Nephron progenitor cell (in vitro differentiated cells): ENCODE measurements at places on chromosomes 12 and 14.
A peak's percentile ranks its signal among the peaks of the same experiment; 100 is the strongest.

DNA sequence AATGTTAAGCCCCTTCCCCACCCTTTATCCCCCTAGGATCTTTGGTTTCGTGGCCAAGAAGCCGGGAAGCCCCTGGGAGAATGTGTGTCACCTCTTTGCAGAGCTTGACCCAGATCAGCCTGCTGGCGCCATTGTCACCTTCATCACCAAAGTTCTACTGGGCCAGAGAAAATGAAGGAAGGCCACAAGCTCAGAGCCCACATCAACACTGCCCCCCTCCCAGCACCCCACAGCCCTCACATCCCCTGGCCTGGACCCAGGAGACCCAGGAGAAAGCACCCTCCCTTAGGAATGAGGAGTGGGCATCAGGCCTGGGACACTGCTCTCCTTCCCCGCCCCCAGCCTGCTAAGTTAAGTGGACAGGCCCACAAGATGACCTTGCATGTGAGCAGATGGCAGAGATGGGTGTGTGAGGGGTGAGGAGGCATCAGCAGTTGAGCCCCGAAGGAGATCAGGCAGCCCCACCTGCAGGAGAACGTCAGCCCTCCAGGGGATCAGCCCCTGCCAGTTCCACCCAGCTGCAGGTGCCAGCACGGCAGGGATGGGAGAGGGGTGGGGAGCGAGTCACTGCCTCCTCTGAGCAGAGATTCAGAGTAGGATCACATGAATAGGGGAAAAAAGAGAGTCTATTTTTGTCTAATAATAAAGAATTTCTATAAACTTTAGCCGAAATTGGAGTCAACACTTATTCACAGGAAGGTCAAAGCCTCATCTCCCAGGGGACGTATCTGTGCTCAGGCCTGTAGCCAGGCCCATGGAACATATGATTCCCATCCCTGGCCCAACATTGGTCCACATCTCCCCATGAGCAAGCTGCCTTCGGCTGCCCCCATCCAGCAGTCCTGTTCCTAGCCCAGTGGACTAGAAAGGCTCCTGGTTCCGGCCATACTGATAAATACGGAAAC is 14.1 kb downstream of the TNS2 start:
- no peaks in the 10 kb centered on the region for H3K27me3 ChIP-seq
- H3K27ac ChIP-seq, result no peak overlapping the region
- H3K4me3 ChIP-seq, result no peak overlapping the region
- DNase-seq, result no peak

DNA sequence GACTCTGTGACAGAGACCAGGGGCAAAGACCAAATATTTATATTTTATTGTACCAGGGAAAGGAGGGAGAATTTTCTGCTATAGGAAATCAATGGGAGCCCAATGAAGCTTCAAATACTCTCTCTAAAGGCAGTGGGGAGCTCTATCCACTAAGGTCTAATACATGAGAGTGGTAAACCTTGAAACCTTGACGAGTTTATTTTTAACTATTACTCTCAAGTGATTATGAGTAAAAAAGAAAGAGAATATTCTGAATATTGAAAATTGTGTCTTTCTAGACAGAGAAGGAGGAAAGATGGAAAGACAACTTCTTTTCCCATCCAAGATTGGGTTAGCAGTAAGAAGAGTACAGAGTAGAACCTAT is 1722.1 kb upstream of the SEL1L start:
- no peak for DNase-seq
- no peak overlapping the region for H3K27ac ChIP-seq
- H3K4me1 ChIP-seq, result no peaks in the 10 kb centered on the region
- H3K27me3 ChIP-seq, result no peaks in the 10 kb centered on the region
- no peak overlapping the region for H3K4me3 ChIP-seq

- H3K36me3 ChIP-seq, result no peaks in the 10 kb centered on the region
- peak; percentile 4 for DNase-seq
- H3K27ac ChIP-seq, result no peak overlapping the region
Observed at GRCh38 chr12:99911081-99911480, 73.7 kb downstream of the ANKS1B start.

GRCh38 chr12:115268451-115268850 is 584.5 kb upstream of the TBX3 start:
- no peak overlapping the region for H3K4me3 ChIP-seq
- H3K27me3 ChIP-seq, result peaks cover 25% of the 10 kb centered on the region
- no peak overlapping the region for H3K27ac ChIP-seq
- no peaks in the 10 kb centered on the region for H3K36me3 ChIP-seq

GRCh38 chr12:76864791-76865400 is 13.9 kb downstream of the CSRP2 start:
- H3K4me1 ChIP-seq, result peaks cover 79% of the 10 kb centered on the region
- peaks cover 69% of the 10 kb centered on the region for H3K36me3 ChIP-seq
- H3K27ac ChIP-seq, result no peak overlapping the region

- peaks cover 39% of the 10 kb centered on the region for H3K4me1 ChIP-seq
- no peaks in the 10 kb centered on the region for H3K36me3 ChIP-seq
- DNase-seq, result no peak
- H3K4me3 ChIP-seq, result peak overlapping the region; percentile 90
Observed at GRCh38 chr12:79935624-79936345, 888 bp upstream of the PPP1R12A start.

DNA sequence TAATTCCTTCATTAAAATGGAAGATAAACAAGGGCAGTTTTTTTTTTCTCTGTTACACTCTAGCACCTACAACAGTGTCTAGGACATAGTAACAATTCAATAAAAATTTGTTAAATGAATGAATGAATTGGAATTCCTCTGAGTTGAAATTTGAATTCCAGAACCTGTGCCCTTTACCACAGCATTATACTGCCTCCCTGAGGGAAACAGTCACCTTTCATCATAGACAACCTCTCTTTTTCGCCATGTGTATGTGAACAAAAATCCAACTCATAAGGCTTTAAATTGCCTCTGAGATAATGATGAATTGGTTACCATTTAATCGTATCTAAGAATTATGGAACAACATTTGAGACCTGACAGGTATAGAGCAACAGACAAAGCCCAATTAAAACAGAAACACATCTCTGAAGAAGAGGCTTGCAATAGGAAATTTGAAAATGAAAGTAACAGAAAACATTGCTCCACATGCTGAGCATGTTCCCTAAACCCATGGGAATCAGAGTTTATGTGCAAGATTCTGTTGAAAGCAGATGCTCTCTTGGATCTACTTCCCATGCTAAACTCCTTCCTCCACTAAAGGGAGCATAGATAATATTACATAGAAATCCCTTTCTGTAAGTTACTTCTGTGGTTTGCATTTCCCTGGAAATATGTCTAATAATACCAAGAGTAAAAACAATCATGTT is 657.8 kb downstream of the GALC start:
- no peak overlapping the region for H3K4me3 ChIP-seq
- no peaks in the 10 kb centered on the region for H3K4me1 ChIP-seq
- H3K27me3 ChIP-seq, result peaks cover 3% of the 10 kb centered on the region
- DNase-seq, result no peak
- H3K27ac ChIP-seq, result no peak overlapping the region
- H3K36me3 ChIP-seq, result no peaks in the 10 kb centered on the region

DNA sequence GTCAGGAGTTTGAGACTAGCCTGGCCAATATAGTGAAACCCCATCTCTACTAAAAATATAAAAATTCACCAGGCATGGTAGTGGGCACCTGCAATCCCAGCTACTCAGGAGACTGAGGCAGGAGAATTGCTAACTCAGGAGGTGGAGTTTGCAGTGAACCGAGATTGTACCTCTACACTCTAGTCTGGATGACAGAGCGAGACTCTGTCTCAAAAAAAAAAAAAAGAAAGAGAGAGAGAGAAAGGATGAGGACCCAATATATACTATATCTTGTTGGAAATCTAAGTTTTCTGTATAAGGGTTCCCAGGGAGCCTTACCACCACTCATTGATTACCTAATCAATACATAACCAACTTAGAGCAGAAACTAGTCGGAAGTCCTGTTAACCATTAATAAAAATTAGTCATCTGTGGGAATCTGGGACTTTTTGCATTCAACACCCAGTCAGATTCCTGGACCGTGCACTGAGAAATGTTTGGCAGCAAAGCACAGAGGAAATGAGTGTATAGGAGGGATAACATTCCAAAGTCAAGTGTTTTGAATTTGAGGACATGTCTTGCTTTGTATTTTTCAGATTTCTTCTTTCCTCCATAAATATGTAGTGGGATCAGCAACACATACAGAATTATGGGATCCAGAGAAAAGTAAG is 44.8 kb upstream of the NR2C1 start:
- no peak for DNase-seq
- peaks cover 2% of the 10 kb centered on the region for H3K27me3 ChIP-seq
- H3K4me3 ChIP-seq, result no peak overlapping the region
- no peak overlapping the region for H3K27ac ChIP-seq
- H3K36me3 ChIP-seq, result peaks cover 11% of the 10 kb centered on the region
- no peaks in the 10 kb centered on the region for H3K4me1 ChIP-seq

DNA sequence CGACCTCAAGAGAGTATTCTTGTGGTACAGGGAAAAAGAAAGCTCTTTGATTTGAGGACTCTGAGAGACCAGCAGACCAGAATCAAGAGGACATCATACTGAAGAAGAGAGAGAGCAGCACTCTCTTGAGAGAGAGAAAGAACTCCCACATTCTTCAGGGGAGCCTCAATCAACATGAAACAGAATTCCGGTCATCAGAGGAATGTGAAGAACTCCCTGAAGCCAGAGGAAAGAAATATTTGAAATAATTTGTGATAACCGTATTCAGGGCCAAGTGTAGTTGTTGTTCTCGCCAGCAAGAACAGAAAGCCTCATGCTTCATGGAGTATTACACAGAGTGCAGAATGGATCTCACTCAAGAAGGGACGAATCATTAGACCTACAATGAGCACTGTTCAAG is 363.8 kb upstream of the TMEM132C start:
- peaks cover 11% of the 10 kb centered on the region for H3K27me3 ChIP-seq
- no peak for DNase-seq
- H3K36me3 ChIP-seq, result no peaks in the 10 kb centered on the region
- H3K4me1 ChIP-seq, result peaks cover 6% of the 10 kb centered on the region

DNA sequence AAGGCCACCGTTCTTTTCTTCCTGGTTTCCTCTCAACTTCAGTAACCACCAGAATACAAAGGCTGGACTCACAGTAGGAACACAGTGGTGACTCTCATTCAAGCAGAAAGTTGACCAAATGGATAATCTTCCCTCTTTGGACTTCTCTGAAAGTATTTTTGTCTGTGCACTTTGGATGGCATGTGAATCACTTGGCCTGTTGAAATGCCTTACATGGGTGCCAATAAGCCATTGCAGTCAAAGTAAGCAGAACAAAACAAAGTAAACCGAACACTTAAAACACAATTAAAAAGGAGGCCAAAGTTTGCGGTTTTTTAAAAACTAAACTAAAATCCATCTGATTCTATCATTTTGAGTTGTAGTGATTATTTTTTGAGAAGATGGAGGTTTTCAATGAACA is 370.1 kb upstream of the DDHD1 start:
- DNase-seq, result no peak
- H3K4me3 ChIP-seq, result no peak overlapping the region
- H3K27ac ChIP-seq, result no peak overlapping the region
- no peaks in the 10 kb centered on the region for H3K27me3 ChIP-seq

GRCh38 chr14:69667938-69668335 is 56.5 kb downstream of the SUSD6 start:
- no peak for DNase-seq
- H3K36me3 ChIP-seq, result peaks cover 7% of the 10 kb centered on the region
- H3K27me3 ChIP-seq, result no peaks in the 10 kb centered on the region
- H3K4me3 ChIP-seq, result no peak overlapping the region

DNA sequence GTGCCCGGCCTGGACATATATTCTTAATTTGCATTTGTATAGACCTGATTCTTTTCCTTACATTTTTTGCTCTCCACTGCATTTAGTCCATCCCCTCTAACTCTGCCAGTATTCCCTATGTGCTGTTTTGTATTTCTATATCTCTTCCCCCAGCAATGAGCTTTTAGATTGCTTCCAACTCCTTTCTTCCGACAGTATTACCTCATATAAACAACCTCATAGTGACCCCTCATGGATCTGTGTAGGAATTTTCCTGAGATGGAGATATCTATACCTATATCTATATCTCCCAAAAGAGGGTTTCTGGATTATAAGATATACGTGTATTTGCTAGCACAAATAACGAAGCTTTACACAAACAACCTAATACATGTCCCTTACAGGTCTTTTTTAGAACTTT is 161.9 kb downstream of the CRADD start:
- peaks cover 3% of the 10 kb centered on the region for H3K27me3 ChIP-seq
- peaks cover 8% of the 10 kb centered on the region for H3K36me3 ChIP-seq
- DNase-seq, result no peak
- no peak overlapping the region for H3K4me3 ChIP-seq
- H3K4me1 ChIP-seq, result peaks cover 67% of the 10 kb centered on the region

DNA sequence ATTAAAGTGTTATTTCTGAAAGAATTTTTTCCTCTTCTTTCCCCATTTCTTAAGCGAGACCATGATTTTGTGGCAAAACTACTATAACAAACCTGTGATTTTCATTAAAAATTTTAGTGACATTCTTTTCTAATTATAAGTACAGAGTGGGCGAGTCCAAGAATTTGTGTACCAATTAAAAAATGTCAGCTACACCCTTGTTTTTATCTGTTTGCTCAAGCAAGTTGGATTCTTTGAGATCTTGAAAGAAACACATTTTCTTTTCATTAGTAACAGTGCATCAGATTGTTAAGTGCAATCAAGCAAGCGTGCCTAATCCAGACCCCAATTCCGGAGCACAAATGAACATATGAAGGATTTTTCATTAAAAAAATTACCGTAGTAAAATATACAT is 338.8 kb upstream of the DDHD1 start:
- H3K4me3 ChIP-seq, result no peak overlapping the region
- H3K27me3 ChIP-seq, result no peaks in the 10 kb centered on the region
- no peak for DNase-seq
- H3K4me1 ChIP-seq, result peaks cover 37% of the 10 kb centered on the region
- H3K36me3 ChIP-seq, result no peaks in the 10 kb centered on the region
- H3K27ac ChIP-seq, result no peak overlapping the region

DNA sequence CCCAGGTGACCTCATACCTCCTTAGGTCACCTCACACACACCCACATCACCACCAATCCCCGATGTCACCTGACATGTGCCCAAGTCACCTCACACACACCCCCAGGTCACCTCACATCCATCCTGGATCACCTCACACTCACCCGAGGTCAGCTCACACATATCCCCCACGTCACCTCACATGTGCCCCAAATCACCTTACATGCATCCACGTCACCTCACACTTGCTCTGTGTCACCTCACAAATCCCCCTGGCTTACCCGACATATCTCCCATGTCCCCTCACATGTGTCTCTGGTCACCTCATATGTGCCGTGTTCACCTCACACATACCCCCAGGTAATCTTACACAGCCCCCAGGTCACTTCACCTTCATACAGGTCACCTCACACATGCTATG is 864.6 kb downstream of the TMEM121 start:
- H3K4me3 ChIP-seq, result no peak overlapping the region
- H3K36me3 ChIP-seq, result peaks cover 5% of the 10 kb centered on the region
- DNase-seq, result no peak
- H3K27me3 ChIP-seq, result no peaks in the 10 kb centered on the region
- no peaks in the 10 kb centered on the region for H3K4me1 ChIP-seq

DNA sequence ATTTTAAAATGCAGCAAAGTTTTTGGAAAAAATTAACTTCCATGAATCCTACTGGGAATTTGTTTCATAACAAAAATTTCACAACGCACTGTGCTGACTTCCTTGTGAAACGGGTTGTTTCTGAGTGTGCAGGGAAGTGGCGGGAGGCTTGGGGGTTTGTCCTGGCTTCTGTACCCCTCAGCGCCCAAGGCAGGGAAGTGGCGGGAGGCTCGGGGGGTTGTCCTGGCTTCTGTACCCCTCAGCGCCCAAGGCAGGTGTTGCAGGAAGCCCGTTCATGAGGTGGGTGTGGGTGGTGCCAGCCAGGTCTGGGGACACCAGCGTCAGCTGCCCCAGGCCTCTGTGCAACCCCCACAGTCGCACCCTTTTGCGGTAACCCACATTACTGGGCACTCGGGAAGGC is 25.1 kb downstream of the ADGRD1 start:
- H3K36me3 ChIP-seq, result no peaks in the 10 kb centered on the region
- H3K4me1 ChIP-seq, result peaks cover 43% of the 10 kb centered on the region
- no peak for DNase-seq
- no peak overlapping the region for H3K27ac ChIP-seq
- H3K4me3 ChIP-seq, result no peak overlapping the region
